Stimulated activated CD4-positive, alpha-beta T cell treated with anti-CD3 and anti-CD28 coated beads, Interleukin-4, amount 100 ng/mL, for 4 hours (primary cell): ENCODE measurements at places on chromosomes 3 and 15.

DNA sequence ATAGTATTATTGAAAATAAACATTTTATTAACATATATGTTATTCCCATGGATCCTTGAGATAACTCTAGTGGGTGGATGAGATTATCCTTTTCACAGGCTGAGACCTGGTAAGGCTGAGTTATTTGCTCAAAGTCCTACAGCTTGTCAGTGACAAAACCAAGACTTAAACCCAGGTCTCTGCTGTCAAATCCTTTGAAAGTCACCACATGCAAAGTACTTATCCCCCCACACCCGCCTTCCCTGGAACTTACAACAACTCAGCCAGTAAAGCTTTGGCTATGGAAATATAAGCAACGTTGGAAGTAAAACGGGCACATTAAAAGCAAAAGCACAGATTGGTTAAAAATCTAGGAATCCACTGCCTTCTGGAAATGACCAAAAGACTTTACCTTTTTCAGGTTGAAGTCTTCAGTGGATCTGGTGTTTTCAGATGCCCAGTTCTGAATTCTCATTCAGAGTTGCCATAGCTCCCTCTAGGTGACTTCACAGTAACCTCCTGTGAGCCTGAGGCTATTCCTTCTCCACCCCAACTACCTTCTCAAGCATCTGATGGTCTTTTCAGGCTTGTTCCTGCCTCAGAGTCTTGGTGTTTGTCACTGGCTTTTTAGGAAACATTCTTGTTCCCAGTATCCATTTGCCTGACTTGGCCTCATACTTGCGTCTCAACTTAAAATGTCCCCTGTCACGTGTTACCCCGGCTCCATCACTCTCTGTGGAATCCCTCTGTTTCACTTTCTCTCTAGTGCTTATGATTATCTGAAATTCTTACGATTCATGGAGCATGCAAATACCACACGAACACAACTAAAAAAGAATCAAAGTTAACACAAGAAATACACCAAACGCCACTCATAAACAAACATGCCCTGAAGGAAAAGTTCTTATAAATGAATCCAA lies 131.2 kb downstream of the MAGI1 start:
- no peak for DNase-seq

GRCh38 chr3:4496087-4496452 lies 2.9 kb downstream of the ITPR1 start:
- DNase-seq = no peak

GRCh38 chr15:67685008-67685599 lies 140.2 kb upstream of the SKOR1 start:
- no peak for DNase-seq

DNA sequence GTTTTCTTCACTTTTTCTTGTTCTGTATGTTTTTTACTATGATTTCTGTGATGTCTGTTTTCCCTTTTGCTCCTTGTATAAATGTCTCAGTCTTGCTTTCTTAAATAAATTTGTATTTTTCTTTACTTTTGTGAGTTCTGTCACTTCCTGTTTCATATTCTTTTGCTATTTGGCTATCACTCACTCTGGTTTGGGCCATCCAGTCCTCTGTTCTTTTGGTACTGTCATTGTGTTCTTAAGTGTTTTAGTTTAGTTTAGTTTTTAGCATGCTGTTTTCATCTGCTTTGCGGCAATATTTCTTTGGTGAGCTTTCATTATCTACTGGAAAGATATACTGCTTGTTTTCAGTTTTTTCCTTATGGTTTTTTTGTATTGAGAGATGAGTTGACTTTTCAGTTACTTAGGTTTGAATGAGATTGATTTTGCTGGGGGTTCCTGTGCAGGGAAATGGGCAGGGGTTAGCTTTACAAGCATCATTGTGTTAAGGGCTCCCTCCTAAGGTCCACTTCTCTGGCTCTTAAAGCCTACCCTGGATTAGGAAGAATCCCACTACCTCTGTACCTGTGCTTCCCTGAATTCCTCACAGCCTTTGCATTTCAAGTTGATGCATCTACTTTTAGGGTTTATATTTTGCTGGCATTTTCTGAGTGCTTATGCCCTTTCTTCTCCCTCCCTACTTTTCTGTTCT lies 35.1 kb downstream of the PDCD6IP start:
- DNase-seq = no peak

DNA sequence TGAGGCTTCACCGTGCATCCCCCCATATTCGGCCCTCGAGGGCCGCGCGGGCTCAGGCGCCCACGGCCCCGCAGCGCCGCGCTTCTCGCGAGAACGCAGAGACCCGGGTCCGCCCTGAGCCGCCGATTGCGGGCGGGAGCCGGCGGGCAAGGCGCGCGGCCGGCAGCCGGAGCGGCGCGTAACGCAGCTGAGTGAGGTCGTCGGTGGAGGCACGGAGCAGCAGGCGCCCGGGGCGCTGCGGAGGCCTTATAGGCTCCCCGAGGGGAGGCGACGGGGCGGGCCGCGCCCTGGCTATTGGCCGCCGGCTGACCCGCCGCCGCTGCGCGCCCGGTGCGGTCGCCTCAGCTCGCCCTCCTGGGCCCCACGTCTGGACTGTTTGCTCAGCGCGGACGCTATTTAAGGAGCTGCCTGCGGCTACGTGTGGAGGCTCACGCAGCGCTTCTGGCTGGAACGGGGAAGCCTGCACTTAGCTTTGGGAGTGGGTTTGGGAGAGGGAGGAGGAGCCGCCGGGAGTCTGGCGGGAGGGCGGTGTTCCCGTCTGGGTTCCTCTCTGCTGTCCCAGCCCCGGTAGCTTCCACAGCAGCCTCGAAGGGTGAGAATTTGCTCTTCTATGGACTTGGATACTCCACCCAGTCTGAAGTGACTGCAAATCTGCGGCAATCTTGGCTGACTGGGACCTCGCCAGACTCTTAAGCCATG lies at the start of gene PLOD2:
PLOD2 (minus strand) TSS at position 221 of the 699 bp plus-strand sequence; CDS start at position 26, 195 bp downstream.
- no peak for DNase-seq

DNA sequence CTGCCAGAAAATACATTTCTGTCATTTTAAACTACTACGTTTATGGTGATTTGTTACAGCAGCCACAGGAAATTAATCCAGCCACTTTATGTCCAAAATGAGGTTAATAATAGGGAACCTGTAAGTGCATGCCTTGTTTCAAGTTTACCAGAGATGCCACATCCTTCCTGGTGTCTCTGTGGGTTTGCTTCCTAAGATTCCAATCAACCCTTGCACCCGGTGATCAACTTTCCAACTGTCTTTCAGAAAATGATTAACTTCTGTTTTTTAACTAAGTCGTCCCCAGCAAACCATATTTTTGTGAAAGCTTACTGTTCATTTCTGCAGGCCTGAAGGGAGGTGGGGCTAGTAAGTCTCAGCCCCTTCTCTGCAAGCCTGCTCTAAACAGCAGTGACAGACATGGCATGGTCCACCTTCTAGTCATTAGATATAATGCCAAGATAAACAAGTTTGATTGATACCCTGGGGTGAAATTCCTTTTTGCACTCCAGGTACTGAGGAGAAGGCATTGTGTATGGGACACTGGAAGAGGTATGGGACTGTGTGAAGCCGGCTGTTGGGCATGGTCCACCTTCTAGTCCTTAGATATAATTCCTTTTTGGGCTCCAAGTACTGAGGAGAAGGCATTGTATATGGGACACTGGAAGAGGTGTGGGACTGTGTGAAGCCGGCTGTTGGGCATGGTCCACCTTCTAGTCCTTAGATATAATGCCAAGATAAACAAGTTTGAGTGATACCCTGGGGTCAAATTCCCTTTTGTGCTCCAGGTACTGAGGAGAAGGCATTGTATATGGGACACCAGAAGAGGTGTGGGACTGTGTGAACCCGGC lies 11.1 kb upstream of the TMC3 start:
- no peak for DNase-seq

- no peak for DNase-seq
Measured at GRCh38 chr15:82950746-82951370, 1.7 kb downstream of the HOMER2 start.

- no peak for DNase-seq
Measured at GRCh38 chr15:33526532-33526931, 215.8 kb downstream of the RYR3 start.

GRCh38 chr3:132273036-132273435 lies 44.2 kb upstream of the ACP3 start:
- DNase-seq = no peak

- no peak for DNase-seq
Measured at GRCh38 chr15:71332431-71333004, 217.2 kb downstream of the THSD4 start.
